ENCODE measurements at places on chromosomes 4 and X.

GRCh38 chrX:10630320-10630719 lies 9.9 kb upstream of the MID1 start:
- no peak for DNase-seq

DNA sequence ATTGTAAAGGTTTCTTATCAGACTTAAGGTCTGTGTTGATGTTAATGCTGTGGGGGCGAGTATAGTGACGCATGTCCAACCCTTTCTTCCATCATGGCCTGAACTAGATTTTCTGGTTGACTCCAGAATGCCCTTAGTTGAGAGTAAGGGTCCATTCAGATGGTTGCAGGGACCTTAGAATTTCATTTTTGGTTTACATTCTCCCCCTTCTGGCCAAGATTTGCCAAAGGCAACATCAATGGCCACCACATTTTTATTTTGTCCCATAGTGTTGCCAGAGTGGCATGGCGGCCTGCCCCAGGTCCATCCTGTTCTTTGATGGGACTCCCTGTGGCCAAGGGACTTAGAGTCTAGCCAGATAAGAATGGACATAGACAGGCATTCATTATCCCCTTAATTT lies 368.5 kb downstream of the GPM6A start:
- no peak for DNase-seq

GRCh38 chrX:9785944-9786797 lies at the start of gene SHROOM2:
TSS of gene SHROOM2 (plus strand) at chrX:9786429. CDS start at chrX:9786546, 117 bp downstream.
- DNase-seq = no peak

DNA sequence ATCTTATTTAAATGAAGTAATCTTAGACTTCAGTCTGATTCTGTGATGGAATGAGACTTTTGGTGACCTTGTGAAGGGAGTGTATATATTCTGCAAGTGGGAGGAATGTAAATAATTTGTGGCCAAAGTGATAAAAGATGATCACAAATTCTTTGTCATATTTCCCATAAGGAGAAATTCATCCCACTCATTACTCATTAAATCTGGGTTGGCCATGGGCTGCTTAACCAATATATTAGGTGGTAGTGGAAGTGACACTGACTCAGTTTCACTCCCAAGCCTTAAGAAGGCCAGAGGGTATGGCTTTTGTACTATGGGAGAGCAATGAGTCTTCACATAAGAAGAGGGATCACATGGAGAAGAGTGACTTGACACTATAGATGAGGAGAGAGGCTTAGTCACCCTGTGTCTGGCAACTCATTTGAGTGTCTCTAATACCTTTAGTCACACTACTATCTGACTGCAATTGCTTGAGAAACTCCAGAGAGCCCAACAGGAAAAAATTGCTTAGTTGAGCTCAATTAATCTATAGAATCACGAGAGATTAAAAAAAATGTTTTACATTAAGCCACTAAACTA lies 408.2 kb upstream of the PITX2 start:
- DNase-seq = no peak

- DNase-seq = no peak
These were observed 183.4 kb downstream of the DCHS2 start for GRCh38 chr4:154308207-154308606.

DNA sequence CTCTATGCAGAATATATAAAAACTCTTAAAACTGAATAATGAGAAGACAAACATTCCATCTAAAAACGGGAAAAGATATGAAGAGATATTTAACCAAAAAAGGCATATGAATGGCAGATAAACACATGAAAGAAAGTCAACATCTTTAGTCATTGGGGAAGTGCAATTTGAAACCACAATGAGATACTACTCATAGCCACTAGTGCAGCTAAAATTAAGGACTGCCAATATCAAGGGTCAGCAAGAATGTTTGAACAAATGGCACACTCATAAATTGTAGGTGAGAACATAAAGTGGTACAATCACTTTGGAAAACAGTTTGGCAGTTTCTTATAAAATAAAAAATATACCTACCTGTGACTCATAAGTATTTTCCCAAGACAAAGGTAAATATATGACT lies 534.9 kb upstream of the DIPK2B start:
- DNase-seq = no peak
